ENCODE measurements at places on chromosomes 11 and 22.
A peak's percentile ranks its signal among the peaks of the same experiment; 100 is the strongest.

- DNase-seq = no peak
Observed at GRCh38 chr11:75760243-75760642, 8.3 kb upstream of the DGAT2 start.

GRCh38 chr11:13661074-13661623 is 7.3 kb upstream of the FAR1 start:
- DNase-seq = no peak

DNA sequence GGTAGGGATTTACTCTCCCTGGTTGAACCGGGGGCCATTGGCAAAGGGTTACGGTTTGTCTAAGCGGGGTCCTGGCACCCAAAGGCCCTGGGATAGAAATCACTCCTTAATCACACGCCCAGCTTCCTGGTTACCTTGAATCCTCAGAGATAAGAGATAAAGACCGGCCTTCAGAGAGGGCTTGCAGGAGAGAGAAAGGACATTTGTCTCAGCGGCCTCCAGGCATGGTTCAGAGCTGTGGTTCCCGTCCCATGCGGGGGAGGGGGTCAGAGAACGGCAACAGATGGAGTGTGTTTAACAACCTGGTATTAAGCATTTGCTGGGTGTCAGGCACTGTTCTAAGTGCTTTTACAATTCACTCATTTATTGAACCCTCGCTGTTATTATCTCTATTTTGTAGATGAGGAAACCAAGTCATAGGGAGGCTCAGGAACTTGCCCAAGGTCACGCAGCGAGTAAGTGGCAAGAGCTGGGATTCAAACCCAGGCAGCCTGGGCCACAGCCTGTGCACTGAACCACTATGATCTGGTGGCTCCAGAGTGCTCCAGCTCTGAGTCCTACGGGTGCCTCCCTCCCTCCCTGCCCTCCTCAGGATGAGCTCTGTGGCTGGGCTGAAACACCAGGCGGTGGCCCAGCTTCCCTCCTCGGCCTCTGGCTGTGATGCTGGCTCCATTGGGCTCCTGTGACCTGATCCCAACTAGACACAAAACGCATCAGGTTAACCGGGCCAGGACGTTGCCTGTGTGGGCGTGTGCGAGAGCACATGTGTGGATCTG is 18.6 kb downstream of the LRRC10B start:
- no peak for DNase-seq

- no peak for DNase-seq
Observed at GRCh38 chr11:57181678-57182305, at the start of gene LRRC55. Gene LRRC55 (plus strand): TSS chr11:57181953. CDS start chr11:57182023, 70 bp downstream.

DNA sequence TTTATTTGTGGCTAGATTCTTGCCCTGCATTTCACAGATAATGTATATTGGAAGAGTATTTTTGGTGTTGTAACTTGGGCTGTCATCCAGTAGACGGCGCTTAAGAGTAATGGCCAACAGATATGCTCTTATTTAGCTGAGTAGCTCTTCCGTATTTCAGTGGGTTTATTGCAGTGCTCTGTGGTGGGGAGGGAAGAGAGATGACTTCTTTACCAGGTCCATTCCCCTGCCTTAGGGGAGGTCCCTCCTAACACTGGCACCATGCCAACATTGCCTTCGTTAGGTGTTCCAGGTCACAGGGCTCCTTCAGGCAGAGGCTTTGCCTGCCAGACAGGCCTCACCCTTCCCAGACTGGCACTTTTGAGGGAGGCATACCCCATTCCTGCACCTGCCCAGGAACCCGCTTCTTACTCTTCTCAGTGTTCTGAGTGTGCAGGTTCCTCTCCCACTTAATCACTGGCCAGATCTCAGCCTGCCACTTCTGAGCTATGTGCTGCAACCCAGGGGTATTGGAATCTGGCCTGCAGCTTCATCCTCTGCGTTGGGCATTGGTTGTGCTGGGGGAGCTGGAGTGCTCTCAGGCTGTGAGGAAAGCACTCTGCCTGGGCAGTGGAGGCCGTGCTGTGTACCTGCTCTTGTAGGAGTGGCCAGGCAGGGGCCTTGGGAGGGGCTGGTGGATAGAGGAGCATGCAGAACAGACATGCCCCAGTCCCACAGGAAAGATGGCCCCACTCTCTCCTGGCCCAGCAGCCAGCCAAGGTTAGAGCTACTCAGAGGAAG is 29.4 kb upstream of the SLN start:
- DNase-seq = no peak

DNA sequence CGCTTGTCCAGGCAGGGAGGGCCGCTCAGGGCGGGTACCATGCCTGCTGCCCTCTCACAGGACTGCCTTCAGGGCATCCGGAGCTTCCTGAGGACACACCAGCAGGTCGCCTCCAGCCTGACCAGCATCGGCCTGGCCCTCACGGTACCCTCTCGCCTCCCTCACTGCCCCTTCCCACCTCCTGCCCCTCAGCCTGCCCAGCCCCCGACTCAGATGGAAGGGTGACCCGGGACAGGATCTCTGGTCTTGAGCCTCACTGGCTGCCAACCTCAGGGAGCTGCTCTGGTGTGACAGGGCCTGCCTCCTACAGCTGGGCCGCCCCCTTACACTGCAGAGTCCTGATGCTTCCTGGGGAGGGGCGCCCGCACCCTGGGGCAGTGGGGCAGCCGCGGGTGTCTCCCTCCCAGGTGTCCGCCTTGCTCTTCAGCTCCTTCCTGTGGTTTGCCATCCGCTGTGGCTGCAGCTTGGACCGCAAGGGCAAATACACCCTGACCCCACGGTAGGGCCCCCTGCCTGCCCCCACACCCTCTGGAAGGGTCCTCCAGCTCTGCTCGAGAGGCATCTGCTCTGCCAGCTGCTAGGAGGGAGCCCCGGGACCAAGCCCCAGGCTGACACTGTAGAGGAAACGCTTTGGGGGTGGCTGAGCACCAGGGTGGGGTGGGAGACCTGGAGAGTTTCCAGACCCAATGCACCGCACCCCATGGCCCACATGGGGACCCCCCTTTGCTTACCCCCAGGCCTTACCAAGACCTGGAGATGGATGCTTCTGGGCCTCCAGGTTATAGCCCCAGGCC is 14.6 kb downstream of the TSPAN32 start:
- no peak for DNase-seq

DNA sequence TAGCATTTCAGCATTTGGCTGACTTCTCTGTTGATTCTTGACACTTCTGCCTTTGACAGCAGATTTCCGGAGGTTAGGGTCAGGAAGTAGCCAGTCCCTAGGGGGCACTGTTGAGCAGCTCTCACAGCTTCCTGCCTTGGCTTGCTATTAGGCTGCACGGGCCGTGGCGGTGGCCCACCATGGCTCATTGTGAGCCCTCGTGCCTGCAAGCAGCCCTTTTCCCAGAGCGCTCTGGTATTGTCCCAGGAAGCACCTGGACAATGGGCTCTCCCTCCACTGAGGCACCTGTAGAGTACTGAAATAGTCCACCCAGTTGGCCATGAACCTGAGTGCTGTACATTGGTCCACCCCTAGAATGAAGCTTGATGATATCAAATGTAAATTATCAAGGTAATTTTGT is 100.2 kb upstream of the GAL start:
- DNase-seq = peak; percentile 80

- DNase-seq = peak; percentile 32
Observed at GRCh38 chr11:976431-977160, 50.9 kb downstream of the AP2A2 start.

- no peak for DNase-seq
Observed at GRCh38 chr11:5626196-5626595, 1.4 kb downstream of the TRIM34 start.

- DNase-seq = no peak
Observed at GRCh38 chr11:65316227-65317024, 1.8 kb downstream of the CDC42EP2 start.

DNA sequence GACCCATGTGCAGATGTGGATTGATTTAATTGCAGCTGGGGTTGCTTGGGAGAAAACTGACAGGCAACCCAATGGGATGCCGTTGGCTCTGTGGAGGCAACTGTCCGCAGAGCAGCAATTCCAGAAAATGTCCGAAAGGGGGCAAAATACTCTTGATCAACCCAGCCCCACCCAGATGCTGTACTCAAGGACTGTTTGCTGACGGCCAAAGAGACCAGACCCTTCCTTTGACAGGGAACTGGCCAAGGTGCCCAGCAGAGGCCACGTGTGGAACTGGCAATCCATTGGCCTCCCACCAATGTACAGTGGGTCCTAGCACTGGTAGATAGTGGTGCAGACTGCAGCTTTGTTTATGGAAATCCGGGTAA is 29.7 kb upstream of the KCNA4 start:
- no peak for DNase-seq

- no peak for DNase-seq
Observed at GRCh38 chr11:122131126-122131525, 15.1 kb upstream of the BLID start.

GRCh38 chr22:17637490-17638181 is 921 bp upstream of the BCL2L13 start:
- no peak for DNase-seq

DNA sequence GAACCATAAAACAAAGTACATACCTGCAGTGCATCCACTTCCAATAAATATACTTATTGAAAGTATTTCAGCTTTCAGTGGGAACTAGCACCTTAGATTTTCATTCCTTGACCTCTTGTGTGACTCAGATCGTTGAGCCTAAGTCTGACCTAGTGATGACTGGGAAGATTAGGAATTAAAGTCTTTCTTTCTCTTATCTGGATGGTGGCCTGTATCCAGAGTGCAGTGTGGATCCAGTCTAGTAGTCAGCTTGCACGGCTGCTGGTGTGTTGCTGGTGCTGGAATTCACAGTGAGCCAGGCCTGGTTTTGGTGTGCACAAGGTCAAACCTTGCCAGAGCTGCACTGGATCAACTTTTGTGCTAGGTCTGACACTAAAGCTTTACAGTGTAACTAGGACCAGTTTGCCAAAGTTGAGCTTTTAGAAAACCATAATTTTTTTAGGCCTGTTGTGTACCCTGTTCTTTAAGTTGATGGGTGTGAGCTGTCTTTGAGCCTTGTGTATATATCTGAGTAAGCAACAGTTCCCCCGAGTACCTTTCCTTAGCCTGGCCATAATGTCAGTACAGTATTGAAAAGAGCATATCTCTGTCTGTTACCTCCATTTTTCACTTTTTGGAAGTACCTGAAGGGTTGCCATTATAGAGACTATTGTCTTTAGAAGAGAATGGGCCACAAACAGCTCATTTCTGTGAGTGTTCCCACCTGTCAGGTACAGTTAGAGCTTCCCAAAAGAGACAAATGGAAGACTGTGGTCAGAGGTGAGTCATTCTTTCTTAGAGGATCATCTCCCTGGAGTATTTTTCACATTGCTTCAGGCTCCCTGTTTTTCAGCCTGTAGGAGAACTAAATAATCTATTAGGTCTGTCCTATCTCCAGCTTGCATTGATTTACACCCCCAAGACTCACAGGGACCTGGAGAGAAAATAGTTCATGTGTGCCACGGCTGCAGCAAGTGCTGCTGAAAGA is 89.8 kb downstream of the ALX4 start:
- DNase-seq = no peak

GRCh38 chr11:32391956-32392553 is 43.3 kb downstream of the WT1 start:
- no peak for DNase-seq

GRCh38 chr11:57798905-57799559 is 37.4 kb downstream of the CTNND1 start:
- DNase-seq = no peak

DNA sequence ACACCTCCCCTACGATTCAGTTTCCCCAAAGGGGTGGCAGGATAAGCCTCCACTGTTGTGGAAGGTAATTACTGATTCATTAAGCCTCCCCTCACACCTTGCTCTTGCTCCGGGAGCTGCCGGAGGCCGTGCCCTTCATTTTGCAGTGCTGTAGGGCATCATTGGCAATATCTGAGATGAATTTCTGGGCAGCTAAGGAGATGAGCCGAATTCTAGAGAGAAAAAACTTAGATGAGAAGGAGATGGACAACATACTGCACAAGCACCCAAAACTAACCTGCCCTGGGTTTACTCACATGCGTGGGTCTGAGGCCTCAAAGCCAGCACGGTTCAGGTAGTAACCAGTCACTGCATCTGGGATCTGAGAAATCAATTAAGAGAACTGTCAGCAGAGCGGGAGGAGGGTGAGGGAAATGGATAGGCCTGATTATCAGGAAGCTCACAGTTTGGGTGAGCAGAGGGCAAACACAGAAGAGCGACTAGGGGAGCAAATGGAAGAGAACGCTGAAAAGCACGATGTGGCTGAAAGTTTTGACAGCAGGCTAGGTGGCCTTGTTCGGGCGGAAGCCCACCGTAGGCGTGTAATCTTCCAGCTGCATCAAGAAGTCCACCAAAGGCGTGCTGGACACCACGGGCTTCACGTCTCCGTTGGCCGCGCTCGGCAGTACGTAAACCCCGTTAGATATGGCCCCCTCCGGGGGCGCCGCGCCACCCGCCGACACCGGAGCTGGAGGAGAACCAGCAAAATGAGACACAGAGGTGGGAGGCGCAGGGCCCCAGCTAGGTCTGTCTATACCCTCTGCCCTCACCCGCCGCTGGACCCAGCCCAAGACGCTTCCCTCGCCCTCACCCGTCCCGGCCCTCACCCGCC is 689 bp downstream of the TAF10 start:
- peak; percentile 55 for DNase-seq

DNA sequence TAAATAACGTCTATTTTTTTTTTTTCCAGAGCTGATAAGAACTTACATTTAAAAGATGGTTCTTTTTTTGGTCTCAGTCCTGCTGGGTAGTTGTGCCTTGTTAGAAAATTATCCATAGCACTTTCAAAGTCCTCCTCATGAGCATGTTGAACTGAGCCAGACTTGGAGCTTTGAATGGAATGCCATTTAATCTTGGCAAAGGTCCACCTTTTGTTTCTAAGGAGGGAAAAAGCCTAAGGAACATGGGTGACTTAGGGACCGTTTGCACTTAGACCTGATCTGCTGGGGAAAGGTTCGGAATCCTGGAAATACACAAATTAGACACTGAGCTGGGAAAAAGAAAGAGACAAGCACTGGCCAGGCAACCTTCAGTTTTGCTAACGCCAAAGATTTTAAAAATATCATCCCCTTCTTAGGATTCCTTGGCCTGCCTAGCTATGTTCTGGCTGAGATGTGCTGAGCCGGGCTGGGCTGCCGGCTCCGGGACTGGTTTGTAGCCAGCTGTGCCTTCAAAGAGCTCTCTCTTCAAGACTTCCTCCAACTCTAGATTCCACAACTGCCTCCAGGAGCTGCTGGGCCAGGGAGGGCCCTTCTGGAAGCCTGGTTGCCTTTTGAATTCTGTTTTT is 67.4 kb downstream of the ENDOD1 start:
- DNase-seq = no peak

DNA sequence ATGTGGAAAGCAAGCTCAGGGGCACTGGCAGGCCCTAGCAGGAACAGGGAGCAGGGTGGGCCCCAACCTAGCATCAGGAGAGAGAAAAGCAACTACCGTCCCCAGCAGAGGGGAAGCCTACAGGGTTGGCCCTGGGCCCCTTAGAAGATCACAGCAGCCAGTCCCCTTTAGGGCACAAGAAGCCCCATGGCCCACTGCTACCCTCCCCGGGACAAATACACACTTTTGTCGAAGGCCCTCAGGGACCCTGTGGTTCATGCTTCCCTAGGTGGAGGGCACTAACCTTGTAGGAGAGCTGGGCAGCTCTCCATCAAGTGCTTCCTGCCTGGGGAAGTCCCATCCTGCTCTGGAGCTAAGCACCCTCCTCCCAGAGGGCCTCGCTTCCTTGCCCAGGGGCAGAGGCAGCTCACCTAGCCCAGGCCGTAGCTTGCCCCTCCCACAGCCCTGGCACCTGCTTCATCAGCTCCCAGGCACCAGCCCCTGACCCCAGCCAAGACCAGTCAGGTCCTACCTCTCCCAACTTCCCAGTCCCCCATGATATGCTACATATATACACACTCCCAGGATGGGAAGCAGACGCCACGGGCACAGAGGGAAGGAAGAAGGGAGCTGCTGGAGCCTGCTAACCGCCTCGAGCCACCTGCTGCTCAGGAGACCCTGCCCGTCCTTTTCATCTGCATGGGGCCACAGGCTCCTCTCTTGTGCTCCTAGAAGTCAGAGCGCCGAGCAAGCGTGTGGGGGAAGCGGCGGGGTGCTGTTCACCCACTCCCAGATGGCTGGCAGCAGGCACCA is 20.1 kb downstream of the SUN2 start:
- DNase-seq = no peak

All from stimulated activated CD8-positive, alpha-beta memory T cell treated with anti-CD3 and anti-CD28 coated beads, Interleukin-4, amount 100 ng/mL, for 48 hours (primary cell).